ENCODE measurements at places on chromosomes 6 and 20.

DNA sequence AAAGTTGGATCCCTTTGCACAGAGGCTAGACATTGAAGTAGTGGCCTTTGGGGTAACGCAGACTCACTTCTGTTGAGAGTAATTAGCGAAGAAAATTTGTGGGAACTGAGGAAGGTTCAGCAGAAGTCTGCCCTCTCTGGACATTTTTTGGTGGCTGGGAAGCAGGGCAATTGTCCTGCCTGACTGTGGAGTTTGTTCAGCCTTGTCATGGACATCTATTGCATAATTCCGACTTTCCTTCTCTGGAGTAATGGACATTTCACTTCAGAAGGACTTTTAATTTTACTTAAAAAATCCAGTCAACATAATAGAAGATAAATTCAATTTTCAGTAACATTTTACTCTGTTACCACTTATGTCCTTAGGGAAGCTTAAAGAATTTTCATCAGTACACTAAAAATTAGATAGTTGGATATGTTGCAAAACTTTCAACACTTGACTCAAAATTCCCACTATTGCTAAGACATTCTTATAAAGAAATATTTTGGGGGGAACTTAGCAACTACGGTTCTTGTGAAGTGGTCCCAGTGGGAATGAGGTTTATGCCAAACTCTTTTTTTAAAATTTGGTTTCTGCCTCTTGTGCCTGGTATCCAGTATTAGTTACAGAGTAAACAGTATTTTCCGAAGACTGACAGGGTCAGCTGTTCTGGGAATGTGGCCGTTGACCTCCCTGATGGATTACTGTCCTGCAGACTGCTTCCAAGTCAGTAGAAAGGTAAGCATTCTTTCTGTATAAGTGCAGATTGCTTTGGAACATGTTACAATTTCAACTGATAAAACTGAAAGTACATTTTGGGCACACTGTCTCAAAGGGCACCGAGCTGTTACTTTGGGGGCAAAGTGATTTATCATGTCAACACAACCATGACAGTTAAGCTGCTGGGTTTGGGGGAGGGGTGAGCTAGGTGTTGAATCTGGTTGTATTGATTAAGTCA, 100.6 kb upstream of the MLIP start:
- no peak for DNase-seq

DNA sequence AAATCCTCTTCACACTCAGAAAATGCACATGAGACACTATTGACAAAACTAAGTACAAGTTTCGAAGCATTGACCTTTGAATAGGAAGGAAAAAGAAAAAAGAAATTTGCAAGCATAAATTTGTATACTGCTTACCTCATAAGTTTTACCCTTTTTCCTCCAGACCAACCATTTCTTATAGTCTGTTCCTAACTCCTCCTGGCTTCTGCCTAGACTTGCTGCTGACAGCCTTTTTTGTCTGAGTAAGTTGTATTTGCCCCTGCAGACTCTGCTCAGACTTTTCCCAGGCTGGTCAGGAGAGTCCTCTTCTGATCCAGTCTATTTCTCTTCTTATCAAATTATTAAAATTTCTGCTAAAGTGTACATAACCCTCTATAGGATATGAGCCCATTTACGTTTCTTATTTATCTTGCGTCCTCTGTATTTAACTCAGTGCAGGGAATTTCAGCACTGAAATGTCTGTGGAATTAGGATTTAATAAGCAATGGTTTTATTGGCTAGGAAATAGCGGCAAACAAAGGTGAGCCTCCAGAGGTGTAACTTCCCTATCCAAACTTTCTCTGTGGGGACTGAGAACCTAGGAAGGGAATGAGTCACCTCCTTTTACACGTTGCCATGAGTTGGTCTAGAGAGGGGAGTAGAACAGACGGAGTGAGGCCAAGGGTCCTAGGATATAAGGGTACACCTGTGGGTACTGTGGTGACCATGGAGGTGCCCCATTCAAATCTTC, 207.1 kb upstream of the MARCKS start:
- DNase-seq: no peak

DNA sequence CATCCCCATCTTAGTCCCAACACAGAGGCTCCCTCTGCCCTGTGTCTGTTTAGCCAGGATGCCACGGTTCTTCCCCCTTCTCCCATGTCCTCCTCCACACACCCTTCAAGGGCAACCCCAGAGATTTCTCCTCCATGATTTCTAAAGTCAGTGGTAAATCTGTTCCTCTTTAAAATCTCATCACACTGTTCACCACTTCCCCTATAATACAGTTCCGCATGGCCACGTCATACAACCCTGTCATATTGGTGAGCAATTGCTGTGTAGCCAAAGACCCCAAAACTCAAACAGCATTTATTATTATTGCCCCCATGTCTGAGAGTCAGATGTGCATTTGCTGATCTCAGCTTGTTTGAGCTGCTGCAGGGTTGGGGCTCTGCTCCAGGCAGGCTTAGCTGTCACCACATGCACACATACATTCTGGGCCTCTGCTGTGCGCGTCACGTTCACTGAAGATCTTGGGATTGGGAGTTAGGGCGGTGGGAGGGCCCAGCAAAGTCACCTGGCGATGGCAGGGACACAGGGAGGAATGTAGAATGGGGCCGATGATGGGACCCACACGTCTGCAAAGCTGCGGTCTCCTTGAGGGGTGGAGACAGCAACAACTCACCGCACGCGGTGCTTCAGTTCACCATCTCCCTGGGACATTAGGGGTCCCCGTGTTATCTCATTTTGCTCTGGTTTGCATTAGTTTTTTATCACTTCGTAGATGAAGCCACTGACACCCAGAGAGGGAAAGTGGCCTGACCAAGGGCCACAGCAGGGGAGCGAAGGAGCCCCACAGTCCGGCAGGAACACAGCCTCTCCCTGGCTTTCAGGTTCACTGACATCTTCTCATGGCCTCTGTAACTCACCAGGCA, 36.9 kb upstream of the CD93 start:
- DNase-seq: peak; percentile 29

DNA sequence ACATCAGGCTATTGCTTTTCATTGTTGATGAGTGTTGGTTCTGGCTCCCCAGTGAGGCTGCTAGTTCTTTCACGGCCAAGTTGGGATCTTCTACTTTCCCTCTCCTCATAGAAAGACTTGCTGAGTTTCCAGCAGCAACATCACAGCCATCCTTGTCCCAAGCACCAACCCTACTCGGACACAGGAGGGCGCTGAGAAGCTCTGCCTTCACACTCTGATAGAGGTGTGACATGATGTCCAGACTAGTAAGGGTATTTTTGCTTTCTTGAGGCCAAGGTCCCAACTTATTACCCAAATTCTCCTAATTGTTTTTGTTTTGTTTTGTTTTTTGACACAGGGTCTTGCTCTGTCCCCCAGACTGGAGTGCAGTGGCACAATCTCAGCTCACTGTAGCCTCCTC, 3.0 kb upstream of the GCM1 start:
- DNase-seq: no peak

DNA sequence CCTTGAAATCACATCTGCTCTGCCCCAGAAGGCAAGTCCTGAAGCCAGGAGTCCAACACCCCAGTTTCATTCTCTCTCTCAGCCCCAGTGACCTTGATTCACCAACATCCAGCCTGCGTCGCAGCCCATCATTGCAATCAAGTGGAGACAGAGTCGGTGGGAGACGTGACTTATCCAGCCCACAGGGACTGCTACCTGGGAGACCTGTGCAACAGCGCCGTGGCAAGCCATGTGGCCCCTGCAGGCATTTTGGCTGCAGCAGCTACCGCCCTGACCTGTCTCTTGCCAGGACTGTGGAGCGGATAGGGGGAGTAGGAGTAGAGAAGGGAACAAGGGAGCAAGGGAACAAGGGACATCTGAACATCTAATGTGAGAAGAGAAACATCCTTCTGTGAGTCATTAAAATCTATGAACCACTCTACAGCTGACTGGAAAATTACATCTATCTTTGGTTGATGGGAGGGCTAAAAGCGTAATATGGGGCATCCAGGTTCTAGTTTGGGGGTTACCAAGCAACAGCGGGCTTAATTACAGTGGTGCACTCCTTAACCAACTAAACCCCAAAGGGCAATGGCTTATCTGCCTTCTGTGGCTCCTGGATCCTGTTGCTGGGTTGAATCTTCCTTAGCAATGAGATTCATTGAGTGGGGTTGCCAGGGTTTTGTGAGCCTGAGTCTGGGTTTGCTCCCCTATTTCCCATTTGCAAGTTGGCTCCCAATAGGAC, 2.5 kb downstream of the LY6G6D start:
- no peak for DNase-seq

- DNase-seq: no peak
Observed at GRCh38 chr6:161583584-161583983, 309.7 kb upstream of the AGPAT4 start.

- no peak for DNase-seq
Observed at GRCh38 chr20:14049111-14049510, 53.8 kb downstream of the MACROD2 start.

GRCh38 chr6:145814035-145814500, 527 bp downstream of the FBXO30 start:
- no peak for DNase-seq

- DNase-seq: no peak
Observed at GRCh38 chr20:49505518-49505917, 23.1 kb upstream of the KCNB1 start.

GRCh38 chr20:59006864-59007664, at the start of gene CTSZ:
Gene CTSZ, minus strand, starts transcription at chr20:59007254. Its CDS starts 126 bp downstream, at chr20:59007128.
- DNase-seq: peak; percentile 94

- DNase-seq: no peak
Observed at GRCh38 chr6:71721642-71722041, 164.7 kb upstream of the RIMS1 start.

DNA sequence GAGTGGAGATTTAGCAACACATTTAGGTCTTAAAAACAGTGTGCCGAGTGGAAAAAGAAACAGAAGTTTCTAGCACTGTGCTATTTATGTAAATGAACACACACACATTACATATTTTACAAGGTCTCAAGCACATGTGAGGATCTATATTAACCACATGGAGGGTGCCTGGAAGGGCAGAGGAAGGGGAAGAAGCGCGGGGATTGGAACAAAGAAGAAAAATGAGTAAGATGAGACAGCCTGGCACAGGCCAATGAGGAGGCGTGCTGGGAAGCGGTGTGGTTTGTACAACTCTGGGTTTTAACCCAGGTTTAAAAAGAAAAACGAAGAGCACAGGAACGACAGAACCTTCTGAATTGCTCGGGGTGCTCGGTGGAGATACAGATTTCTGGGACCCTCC, 5.7 kb downstream of the KCNG1 start:
- no peak for DNase-seq

GRCh38 chr20:10547276-10548114, 112.4 kb downstream of the SLX4IP start:
- no peak for DNase-seq

GRCh38 chr6:91566467-91566866, 979.6 kb upstream of the MAP3K7 start:
- DNase-seq: no peak

- no peak for DNase-seq
Observed at GRCh38 chr20:57332105-57333089, 2.8 kb downstream of the SPO11 start.

- DNase-seq: no peak
Observed at GRCh38 chr6:30206152-30206551, 7.1 kb downstream of the TRIM26 start.

GRCh38 chr6:118617417-118617816, 34.0 kb downstream of the CEP85L start:
- no peak for DNase-seq

GRCh38 chr20:63703976-63704748, 3.6 kb downstream of the ARFRP1 start:
- peak; percentile 66 for DNase-seq

GRCh38 chr6:38566295-38567030, 73.3 kb downstream of the BTBD9 start:
- no peak for DNase-seq

DNA sequence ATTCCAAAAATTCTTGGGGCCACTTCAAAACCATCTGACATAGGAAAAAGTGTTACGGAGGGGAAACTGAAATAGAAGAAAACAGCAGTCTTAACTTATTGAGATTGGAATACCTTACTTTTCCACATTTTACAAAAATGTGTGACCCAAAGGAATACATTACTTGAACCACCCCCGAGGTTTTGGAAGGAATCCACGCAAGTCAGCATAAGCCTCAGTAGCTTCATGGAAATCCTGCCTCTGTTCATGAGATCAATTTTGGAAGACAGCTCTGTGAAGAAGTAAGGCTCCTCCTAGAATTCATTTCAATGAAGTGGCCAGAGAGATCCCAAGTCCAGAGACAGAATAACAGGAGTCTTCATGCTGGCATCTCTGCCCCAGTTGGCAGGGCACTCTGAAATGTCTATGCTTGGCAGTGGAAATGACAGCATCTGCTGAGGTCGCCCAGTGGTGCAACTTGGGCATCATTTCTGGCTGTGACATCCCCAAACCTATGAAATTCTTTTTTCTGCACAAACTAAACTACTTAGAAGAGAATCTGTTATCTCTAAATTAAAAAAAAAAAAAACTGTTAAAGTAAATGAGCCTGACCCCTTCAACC, 132.5 kb downstream of the EPM2A start:
- DNase-seq: no peak

GRCh38 chr6:167119670-167120582, 3.0 kb upstream of the CCR6 start:
- DNase-seq: no peak

GRCh38 chr20:4720977-4721349, 746 bp upstream of the PRND start:
- peak; percentile 81 for DNase-seq

GRCh38 chr20:37726971-37727956, 33.4 kb downstream of the CTNNBL1 start:
- DNase-seq: no peak

DNA sequence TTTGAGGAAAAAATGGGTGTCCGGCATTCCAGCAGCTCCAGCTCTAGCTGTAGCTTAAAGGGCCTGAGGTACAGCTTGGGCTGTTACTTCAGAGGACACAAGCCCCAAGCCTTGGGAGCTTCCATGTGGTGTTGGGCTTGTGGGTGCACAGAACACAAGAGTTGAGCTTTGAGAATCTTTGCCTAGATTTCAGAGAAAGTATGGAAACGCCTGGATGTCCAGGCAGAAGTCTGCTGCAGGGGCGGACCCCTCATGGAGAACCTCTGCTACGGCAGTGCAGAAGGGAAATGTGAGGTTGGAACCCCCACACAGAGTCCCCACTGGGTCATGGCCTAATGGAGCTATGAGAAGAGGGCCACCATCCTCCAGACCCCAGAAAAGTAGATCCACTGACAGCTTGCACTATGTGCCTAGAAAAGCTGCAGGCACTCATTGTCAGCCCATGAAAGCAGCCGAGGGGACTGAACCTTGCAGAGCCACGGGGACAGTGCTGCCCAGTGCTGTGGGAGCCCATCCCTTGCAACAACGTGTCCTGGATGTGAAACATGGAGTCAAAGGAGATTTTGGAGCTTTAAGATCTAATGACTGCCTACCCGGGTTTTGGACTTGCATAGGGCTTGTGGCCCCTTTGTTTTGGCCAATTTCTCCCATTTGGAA, 90.6 kb downstream of the QKI start:
- DNase-seq: peak; percentile 59

- no peak for DNase-seq
Observed at GRCh38 chr6:10400330-10400729, 14.5 kb downstream of the TFAP2A start.

GRCh38 chr20:11013801-11014200, 340.0 kb upstream of the JAG1 start:
- no peak for DNase-seq

All from spleen (tissue), 13 donors.